ENCODE measurements at places on chromosomes 6 and 20. TPM values are rescaled to one million over a fixed set of nuclear protein-coding genes. Genes with fewer than 3 reads are reported as not detected.

ZSWIM3 gene
- 11.9 TPM for total RNA-seq

TGM3 gene
- total RNA-seq = not detected

GCM1 gene
- not detected for total RNA-seq

CEP85L gene
- 14.7 TPM for total RNA-seq

PTPRT gene
- total RNA-seq = not detected

Data from dermis blood vessel endothelial cell (primary cell).